Subcutaneous adipose tissue (tissue), 4 donors: ENCODE measurements at places on chromosomes 11 and 22. TPM values are rescaled to one million over a fixed set of nuclear protein-coding genes. Genes with fewer than 3 reads are reported as not detected.

EML3 gene
- 46.0 TPM for total RNA-seq

ISX gene
- not detected for total RNA-seq

GRIA4 gene
- not detected for total RNA-seq

KRTAP5-10 gene
- not detected for total RNA-seq

NDUFA6 gene
- total RNA-seq = 56.8 TPM

CSRP3 gene
- total RNA-seq = not detected

SPTBN2 gene
- total RNA-seq = 15.3 TPM

ALKBH3 gene
- total RNA-seq = 25.4 TPM

ACTN3 gene
- total RNA-seq = not detected

OR4D5 gene
- not detected for total RNA-seq

APOBEC3A gene
- total RNA-seq = not detected

TUB gene
- total RNA-seq = 4.2 TPM

RTN4R gene
- total RNA-seq = not detected

OR51B2 gene
- total RNA-seq = not detected

BTBD18 gene
- total RNA-seq = not detected

RPS19BP1 gene
- total RNA-seq = 140 TPM

SMTNL1 gene
- not detected for total RNA-seq

FJX1 gene
- 2.1 TPM for total RNA-seq

ANAPC15 gene
- 22.2 TPM for total RNA-seq

MFRP gene
- total RNA-seq = not detected

ACRV1 gene
- total RNA-seq = not detected

OR4A5 gene
- not detected for total RNA-seq

RBM14 gene
- total RNA-seq = 38.3 TPM

PRSS23 gene
- total RNA-seq = 28.0 TPM

CD3D gene
- total RNA-seq = 2.0 TPM

GUCY1A2 gene
- total RNA-seq = 10.3 TPM

RTN3 gene
- total RNA-seq = 217 TPM

PLEKHB1 gene
- not detected for total RNA-seq

WNT7B gene
- not detected for total RNA-seq

WT1 gene
- total RNA-seq = not detected

OR52E8 gene
- total RNA-seq = not detected

UQCC3 gene
- 10.9 TPM for total RNA-seq

SEC14L6 gene
- total RNA-seq = not detected

OR5B21 gene
- not detected for total RNA-seq

HTR3A gene
- not detected for total RNA-seq

NFAM1 gene
- 2.6 TPM for total RNA-seq

KLHL35 gene
- not detected for total RNA-seq
